ENCODE measurements at places on chromosomes 12 and 14.
A peak's percentile ranks its signal among the peaks of the same experiment; 100 is the strongest.

DNA sequence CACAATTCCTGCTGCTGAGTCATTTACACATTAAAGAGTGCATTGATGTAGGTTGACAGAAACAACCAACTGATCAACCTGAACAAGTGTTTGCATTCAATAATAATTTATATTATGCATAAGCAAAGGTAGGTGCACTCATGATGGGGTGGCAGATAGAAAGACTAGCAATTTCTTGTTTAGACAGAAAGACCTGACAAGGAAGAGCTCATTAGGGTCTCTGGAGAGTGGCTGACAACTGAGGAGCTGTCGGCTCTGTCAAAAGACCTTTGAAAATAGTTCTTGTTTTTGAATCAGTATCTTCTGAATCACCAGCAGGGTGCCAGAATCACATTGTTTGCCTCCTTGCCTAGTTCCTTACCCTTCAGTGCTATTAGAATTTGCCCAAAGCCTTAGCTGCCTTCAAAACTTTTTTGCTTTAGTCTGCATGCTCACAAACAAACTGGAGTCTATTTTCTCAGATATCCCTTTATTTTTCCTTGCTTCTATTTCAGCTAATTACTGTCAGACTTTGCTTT, 234.7 kb downstream of the BTG1 start:
- DNase-seq: no peak

DNA sequence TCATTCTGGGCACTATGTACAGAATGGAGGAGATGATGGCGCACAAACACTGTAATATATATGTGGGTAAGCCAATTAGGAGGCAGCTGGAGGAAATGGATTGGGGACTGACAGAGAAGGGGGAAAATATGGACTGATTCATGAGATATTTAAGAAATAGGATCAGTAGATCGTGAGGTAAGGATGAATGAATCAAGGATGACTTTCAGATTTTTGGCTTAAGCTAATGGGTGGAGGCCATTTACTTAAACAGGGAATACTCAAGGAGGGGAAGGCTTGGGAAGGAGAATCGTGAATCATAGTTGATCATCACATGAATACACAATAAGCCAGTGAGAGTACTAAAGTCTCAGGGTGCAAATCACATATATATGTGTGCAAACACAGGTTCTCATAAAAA, 11.2 kb upstream of the GNPNAT1 start:
- DNase-seq: no peak

DNA sequence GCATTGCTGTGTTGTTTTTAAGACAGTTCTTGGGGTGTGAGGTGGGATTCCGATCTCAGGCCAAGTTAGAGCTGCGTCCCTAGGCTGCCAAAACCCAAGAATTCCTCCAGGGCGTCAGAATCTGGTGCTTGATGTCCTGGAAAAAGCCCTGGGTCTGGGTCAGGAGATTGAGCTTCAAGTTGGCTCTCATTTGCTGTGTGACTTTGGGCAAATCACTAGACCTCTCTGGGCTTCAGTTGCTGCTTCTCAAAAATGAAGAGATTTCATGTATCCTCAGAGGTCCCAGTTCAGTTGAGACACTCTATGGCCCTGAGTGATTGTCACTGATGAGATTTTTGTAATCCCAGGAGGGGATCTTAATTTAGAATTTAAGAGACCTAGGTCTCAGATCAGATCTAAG, 1.9 kb downstream of the WSCD2 start:
- DNase-seq: no peak

DNA sequence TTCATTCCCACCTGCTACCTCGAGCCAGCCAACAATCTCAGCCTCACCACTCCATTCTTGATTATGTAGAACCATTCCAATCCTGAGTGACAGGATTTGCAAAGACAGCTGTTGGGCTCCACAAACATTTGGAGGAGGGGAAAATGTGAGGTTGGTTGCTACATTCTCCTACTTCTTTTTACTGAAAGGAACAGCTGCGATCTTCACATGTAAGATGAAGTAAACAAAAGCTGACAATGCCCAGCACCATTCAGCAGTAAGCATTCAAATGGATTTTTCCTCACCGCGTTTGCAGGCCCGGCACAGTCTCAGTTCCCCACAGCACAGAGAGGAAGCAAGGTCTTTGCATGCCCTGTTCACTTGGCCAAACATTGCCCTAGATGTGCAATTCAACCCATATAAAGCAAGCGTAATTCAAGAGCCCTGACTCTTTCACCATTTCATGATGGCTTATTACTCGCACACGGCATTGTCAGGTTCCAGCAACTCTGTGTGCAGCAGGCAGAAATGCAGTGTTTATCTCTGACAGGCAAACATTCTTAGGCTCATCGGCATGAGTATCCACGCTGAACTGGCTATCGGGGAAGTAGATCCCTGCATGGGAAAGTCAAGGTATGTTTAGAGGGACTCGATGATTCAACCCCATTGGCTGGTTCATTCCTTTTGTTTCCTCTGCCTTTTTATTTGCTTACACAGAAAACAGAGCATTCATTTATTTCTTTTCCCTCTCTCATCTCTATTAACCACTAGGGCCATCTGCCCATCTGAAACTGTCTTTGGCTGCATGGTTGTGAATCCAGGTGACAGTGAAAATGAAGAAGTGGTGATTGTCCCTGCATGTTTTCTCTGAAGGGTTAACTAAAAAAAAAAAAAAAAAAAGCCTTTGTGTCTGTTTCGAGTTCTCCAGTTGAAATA, 236.1 kb upstream of the PLEKHG7 start:
- DNase-seq: no peak

DNA sequence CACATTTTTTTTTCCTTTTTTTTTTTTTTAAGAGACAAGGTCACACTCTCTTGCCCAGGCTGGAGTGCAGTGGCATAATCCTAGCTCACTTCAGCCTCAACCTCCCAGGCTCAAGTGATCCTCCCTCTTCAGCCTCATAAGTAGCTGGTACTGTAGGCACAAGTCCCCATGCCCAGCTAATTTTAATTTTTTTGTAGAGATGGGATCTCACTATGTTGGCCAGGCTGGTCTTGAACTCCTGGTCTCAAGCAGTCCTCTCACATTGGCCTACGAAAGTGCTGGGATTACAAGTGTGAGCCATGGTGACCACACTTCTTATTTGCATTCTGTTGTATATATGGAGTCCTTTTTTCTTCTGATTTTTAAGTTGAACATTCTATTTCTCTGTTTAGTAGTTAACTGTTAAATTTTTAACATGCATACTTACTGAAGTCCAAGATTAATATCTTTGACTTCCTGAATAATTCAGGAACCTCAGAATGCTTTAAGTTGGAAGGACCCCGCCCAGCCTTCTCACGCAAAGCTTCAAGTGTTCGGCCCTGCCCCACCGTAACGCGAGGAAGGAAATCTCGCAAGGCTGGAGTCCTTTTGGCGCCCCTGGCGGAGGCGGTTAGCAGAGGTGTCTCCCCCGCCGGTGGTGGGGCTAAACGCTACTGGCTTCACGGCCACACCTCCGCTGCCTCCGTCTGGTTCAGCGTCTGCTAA, 21.6 kb downstream of the SPATS2 start:
- peak; percentile 73 for DNase-seq

DNA sequence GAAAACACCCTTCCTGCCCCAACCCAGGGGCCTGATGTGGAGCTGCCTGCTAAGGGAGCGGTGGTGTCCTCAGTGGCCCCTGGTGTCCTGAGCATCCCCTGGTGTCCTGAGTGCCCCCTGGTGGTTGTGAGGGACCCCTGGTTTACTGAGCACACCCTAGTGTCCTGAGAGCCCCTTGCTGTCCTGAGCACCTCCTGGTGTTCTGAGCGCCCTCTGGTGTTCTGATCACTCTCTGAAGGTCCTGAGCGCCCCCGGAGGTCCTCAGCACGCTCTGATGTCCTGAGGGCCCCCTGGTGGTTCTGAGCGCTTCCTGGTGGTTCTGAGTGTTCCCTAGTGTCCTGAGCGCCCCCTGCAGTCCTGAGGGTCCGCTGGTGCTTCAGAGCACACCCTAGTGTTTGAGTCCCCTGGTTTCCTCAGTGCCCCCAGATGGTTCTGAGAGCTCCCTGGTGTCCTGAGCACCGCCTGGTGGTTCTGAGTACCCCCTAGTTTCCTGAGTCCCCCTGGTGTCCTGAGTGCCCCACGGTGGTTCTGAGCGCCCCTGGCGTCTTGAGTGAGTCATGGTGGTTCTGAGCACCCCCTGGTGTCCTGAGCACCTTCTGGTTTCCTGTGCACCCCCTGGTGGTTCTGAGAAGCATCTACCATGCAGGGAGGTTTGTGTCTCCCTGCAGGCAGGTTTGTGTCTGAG, 1004.2 kb downstream of the TMEM121 start:
- DNase-seq: peak; percentile 68

DNA sequence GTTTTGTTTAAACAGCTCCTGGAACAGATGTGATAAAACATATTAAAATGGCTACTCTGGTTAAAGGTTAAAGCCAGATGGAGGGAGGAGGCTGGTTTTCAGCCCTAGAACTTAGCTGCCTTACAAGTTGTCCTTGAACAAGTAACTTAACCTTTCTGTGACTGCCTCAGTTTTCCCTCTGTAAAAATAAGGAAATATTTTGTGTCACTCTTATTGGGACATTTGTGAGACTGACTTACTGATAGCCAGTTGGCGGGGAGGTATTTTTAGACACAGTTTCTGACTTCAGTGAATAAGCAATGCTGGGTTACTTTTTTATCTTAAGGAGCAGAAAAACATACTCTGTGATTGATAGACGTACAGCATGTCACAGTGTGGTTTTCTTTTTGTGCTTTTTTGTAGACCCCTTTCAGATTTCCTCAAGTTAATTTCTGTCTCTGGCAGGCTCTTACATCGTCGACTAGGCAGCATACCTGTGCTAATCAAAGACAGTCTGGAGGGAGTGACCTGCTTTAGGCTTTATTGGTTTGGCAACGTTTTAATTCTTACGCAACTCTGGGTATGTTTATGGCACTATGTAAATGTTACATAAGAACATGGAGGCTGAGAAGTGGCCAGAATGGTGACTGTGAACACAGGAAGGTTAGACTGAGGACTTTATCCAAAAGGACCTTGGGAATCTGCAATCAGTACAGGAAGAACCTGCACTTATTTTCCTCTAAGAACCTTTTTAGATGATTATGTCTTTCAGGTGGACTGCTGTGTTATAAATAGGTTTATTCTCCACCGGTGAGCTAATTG, 3.3 kb downstream of the ACVR1B start:
- DNase-seq: no peak

- no peak for DNase-seq
Observed at GRCh38 chr14:99636487-99636886, 8.4 kb upstream of the HHIPL1 start.

DNA sequence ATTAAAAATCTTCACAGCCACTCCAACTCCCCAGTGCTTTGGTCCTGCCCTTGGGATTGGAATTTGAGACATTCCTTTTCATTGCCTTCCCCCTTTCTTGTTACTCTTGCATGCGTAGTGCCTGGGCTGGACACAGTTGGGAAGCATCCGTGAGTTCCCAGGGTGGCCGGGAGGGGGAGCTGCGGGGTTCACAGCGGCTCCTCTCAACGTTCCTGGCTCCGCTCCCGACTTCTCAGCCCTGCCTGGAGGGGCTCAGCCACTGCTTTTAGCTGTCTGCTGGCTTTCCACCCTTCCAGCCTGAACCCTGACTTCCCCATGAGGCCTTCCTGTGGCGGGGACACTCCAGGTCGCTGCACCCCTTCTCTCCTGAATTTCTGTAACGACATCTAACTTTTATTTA, 3.2 kb downstream of the TEX52 start:
- peak; percentile 70 for DNase-seq

GRCh38 chr12:96321941-96322340, 78.3 kb downstream of the CDK17 start:
- no peak for DNase-seq

- DNase-seq: peak; percentile 86
Observed at GRCh38 chr12:53352331-53353256, 16.4 kb upstream of the SP7 start.

DNA sequence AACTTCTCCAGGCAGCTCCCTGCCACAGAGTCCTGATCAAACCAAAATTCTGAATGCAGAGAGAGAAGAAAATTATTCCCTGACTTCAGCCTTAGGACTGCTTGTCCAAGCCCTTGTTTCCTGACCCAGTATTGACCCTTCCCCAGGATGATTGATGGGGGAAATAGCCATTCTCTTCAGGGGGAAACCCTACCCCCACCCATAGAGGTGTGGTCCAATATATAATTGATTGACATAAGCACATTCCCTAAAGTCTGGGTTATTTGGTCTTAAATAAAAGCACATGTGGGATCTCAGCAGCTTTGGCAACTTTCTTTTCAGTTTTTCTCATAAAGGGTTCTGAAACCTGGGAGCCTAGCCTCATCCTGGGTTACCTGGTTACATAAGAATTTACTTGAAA, 201.2 kb upstream of the DDHD1 start:
- no peak for DNase-seq

GRCh38 chr12:76199808-76200207, 115.3 kb upstream of the NAP1L1 start:
- no peak for DNase-seq

GRCh38 chr12:6827437-6827911, 733 bp upstream of the P3H3 start:
- DNase-seq: peak; percentile 80

DNA sequence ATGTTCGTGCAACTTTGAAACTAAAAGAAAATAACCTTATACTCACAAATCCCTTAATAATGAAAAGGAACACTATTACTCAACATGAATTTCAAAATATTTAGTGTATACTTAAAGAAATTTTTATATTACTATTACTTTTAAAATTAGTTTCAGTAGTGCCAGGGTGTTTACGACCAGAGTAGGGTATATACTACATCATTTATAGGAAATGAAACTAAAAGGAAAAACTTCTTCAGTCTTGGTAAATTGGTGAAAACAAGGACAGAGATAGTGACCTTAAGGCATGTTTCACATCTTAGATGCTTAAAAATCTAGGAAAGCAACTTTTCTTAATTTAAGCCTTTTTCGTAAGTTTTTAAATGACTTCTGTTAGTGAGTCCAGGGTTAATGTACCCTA, 4.5 kb downstream of the USP15 start:
- DNase-seq: no peak

- DNase-seq: no peak
Observed at GRCh38 chr12:19390051-19390598, 49.2 kb upstream of the AEBP2 start.

GRCh38 chr12:54166567-54167499, 22.0 kb downstream of the SMUG1 start:
- no peak for DNase-seq

- no peak for DNase-seq
Observed at GRCh38 chr12:62898526-62898925, 36.4 kb downstream of the PPM1H start.

GRCh38 chr12:79298506-79298905, 392.3 kb downstream of the PAWR start:
- no peak for DNase-seq

- no peak for DNase-seq
Observed at GRCh38 chr12:14369311-14369710, 3.8 kb downstream of the ATF7IP start.

GRCh38 chr12:12651752-12652151, 40.1 kb downstream of the CREBL2 start:
- no peak for DNase-seq

- peak; percentile 66 for DNase-seq
Observed at GRCh38 chr12:94172031-94172430, 23.7 kb downstream of the PLXNC1 start.
